Thyroid gland (tissue), 4 donors: ENCODE measurements at places on chromosomes 4 and X. TPM values are rescaled to one million over a fixed set of nuclear protein-coding genes. Genes with fewer than 3 reads are reported as not detected.

LETM1 gene
- 30.1 TPM for total RNA-seq

CDS1 gene
- 37.9 TPM for total RNA-seq

SFRP2 gene
- 24.8 TPM for total RNA-seq

CLCN3 gene
- total RNA-seq: 43.3 TPM

IL21 gene
- not detected for total RNA-seq
